ENCODE measurements at places on chromosomes 16 and 17. TPM values are rescaled to one million over a fixed set of nuclear protein-coding genes. Genes with fewer than 3 reads are reported as not detected.
A peak's percentile ranks its signal among the peaks of the same experiment; 100 is the strongest.

Gene CAPNS2
- total RNA-seq: 0.85 TPM

Gene AURKB
- total RNA-seq: 2.8 TPM

Gene FA2H
- total RNA-seq: 4.2 TPM

Gene EME1
- total RNA-seq: 1.0 TPM

GRCh38 chr16:87953308-87954215 is 2.3 kb downstream of the BANP start:
- DNase-seq: no peak

DNA sequence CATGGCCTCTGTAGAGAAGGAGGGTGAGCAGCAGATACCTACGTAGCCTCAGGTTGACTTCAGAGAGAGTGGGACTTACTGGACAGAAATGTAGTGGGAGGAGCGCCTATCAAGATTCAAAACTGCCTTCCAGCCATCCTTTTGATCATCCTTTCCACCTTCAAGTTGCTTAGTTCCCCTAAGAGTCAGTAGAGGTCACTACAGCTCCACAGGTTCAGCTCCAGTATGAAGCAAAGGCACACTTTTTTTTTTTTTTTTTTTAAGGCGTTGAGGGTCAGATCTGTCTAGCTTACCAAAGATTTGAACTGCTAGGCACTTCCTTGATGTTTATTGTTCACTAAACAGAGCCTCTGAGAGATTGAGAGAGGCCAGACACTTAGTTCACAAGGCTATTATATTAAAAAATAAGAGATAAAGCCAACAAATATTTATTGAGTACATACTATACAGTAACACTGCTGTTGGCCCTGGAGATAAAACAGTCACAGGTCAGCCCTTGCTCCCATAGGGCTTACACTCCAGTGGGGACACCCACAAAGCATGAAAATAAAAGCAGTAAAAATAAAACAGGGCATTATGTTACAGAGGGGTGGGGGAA is 3.1 kb downstream of the RNF227 start:
- peak; percentile 88 for DNase-seq

DNA sequence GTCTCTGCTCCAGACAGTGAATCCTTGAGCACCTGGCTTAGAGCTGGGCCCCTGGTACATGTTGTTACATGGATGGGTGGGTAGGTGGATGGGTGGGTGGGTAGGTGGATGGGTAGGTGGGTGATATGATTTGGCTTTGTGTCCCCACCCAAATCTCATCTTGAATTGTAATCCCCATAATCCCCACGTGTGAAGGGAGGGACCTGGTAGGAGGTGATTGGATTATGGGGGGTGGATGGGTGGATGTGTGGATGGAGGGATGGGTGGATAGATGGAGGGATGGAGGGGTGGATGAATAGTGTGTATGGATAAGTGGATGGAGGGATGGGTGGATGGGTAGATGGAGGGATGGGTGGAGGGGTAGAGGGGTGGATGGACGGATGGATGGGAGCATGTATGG is 26.6 kb upstream of the NPTX1 start:
- DNase-seq: no peak

Gene LRRC37A3
- 14.3 TPM for total RNA-seq

Gene CCL4
- 5.1 TPM for total RNA-seq

Gene MYO15A
- 1.3 TPM for total RNA-seq

GRCh38 chr16:740764-741505 is at the start of gene CIAO3:
Gene CIAO3 (minus strand): TSS chr16:740997. CDS start chr16:740985, 12 bp downstream.
- DNase-seq: peak; percentile 94

Gene PCGF2
- 62.2 TPM for total RNA-seq

- DNase-seq: no peak
Measured at GRCh38 chr16:27547851-27548250, 1.9 kb downstream of the GTF3C1 start.

Gene SPATA22
- total RNA-seq: 0.31 TPM

Gene CETP
- 1.3 TPM for total RNA-seq

DNA sequence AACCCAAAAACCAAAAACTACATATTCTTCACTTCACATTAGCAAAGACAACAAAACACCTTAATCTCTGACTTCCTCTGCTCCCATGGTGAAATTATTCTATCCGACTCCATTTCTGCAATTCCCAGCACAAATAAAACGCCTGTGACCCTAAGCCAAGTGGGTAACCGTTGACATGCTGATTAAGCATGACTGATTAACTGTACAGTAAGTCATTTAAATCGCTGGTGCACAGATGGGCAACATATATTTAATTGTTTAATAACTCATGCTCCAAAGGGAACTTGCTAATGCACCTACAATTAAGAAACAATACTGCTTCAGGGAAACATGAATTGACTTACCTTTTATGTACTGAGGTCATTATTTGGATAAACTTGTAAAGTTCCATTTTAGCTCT is 436.7 kb downstream of the KIF2B start:
- no peak for DNase-seq

Gene POLG2
- 18.4 TPM for total RNA-seq

GRCh38 chr16:51433599-51433998 is 282.5 kb upstream of the SALL1 start:
- no peak for DNase-seq

- DNase-seq: no peak
Measured at GRCh38 chr16:17510567-17510966, 39.8 kb upstream of the XYLT1 start.

Gene CENPV
- total RNA-seq: 9.0 TPM

DNA sequence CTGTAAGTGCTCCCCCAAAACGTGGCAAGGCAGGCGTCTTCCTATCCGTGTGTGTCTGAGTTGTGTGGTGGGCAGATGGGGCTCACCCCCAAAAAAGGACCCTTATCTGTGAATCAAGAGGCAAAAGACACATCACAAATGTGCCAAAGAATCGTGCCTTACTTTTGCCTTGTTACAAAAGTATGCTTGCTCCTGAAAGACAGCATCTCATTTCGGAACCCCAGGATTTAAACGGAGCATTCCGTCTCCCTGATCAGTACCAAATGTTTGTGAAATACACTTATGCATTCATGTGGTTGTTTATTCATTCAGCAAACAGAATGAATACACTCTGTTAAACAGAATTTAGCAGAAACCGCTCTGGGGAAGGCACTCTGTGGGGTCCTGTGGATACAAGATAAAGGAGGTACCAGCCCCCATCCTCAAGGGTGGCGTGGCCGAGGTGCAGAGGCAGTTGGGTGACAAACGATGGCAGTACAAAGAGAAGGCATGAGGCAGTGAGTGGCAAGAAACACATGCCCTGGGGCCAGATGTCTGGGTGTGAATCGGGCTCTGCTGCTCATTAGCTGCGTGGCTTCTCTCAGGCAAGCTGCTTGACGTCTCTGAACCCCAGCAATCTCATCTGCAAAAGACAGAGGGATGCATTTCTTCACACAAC is 654 bp downstream of the WFDC1 start:
- DNase-seq: no peak

GRCh38 chr17:41579484-41580243 is 7.0 kb downstream of the KRT14 start:
- peak; percentile 95 for DNase-seq

Gene HLF
- total RNA-seq: 38.4 TPM

GRCh38 chr16:3468501-3468900 is 25.0 kb downstream of the NAA60 start:
- no peak for DNase-seq

- peak; percentile 17 for DNase-seq
Measured at GRCh38 chr17:67639979-67640378, 77.8 kb upstream of the NOL11 start.

DNA sequence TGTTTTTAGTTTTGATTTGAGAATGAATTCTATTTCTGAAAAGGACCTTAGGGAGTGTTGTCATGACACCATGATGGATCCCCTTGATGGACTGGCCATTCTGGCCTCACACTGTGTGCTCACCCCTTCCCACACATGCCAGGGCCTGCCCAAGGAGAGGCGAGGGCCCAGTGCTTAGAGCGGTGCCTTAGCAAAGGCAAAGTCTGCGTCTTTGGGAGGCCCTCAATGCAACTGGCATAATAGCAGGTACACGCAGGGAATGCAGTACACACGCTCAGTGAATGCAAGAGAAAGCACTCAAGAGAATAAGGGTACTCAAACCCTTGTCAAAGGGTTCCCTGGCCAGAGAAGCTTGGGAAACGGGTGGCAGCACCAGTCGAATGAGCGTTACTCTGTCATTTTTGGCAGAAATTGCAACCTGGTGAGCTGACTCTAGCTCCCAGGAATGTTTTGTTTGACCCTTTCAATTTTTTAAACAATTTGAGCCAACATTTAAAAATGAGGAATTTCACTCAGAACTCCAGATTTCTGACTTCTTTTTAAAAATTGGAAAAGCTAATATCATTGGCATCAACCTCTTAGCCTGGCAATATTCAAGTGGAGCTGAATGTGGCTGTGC is 32.1 kb downstream of the NKD1 start:
- no peak for DNase-seq

GRCh38 chr17:601244-601925 is 113.3 kb downstream of the VPS53 start:
- peak; percentile 38 for DNase-seq

Gene MRM1
- total RNA-seq: 8.3 TPM

Gene ITGAD
- total RNA-seq: 0.13 TPM

DNA sequence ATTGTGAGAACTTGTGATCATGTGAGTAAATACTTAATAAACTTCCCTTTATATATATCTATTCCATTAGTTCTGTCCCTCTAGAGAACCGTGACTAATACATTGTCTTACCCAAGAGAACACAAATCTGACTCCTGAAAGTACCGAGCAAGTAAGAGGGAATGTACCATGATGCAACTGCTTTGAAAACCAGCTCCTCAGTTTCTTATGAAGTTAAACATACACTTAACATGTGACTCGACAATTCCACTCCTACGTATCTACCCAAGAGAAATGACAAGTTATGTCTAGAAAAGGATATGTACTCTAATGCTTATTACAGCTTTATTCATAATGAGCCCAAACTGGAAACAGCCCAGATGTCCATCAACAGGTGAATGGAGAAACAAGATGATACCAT is 8.8 kb upstream of the GJD3 start:
- no peak for DNase-seq

- peak; percentile 87 for DNase-seq
Measured at GRCh38 chr17:14856176-14856575, 408.9 kb downstream of the PMP22 start.

Gene SPATA32
- not detected for total RNA-seq

Gene IL32
- total RNA-seq: 181 TPM

DNA sequence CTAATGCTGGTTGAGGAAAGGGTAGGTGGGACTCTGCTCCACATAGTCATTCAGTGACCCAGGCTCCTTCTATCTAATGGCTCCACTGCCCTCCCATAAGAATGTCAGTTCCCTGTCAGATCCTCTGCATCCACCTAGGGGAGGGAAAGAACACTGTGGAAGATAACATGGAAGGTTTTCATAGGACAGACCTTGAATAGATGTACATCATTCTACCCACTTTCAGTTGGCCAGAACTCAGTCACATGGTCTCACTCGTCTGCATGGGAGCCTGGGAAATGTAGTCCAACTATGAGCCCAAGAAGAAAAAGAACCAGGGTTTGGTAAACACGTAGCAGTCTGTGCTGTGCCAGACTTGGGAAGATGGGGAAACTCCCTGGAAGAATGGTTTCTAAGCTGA is 27.1 kb upstream of the SCNN1B start:
- DNase-seq: no peak

DNA sequence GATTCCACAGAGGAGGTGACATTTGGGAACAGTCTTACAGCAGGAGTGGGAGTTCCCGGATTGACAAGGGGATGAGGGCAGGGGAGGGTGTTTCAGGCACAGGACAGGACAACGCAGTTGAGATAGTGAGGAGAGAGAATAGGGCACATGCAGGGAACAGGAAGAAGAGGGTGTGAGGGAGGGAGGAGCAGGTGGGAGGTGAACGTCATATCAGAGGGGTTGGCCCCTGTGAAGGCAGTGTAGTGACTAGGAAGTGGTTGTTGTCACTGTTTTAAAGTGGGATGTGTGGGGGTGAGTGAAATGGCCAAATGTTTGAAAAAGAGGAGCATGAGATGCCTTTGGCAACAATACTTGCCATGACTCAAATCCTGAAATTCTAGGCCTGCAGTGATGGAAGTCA is 12.2 kb downstream of the PRKCB start:
- no peak for DNase-seq

DNA sequence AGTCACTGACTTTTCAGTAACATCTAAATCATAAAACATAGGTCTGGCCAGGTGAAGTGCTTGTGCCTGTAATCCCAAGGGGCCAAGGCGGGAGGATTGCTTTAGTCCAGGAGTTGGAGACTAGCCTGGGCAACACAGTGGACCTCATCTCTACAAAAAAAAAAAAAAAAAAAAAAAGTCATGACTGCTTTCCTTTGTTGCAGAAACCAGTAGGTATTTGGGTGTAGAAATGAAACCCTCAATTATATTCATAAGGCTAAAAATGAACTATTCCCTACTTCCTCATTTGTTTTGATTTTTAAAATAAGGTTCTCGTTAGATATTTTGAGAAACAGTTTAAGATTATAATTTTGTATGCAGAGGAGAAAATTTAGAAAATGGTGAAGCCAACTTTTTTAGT is 26.0 kb downstream of the PITPNC1 start:
- no peak for DNase-seq

GRCh38 chr17:69761011-69761410 is 314.0 kb upstream of the KCNJ16 start:
- DNase-seq: no peak

Gene PPL
- 78.4 TPM for total RNA-seq

Gene MAPT
- 2.9 TPM for total RNA-seq

- DNase-seq: no peak
Measured at GRCh38 chr17:41825175-41825845, 10.7 kb downstream of the NT5C3B start.
